ENCODE measurements at places on chromosomes 11 and 22.

GRCh38 chr11:31117038-31117437, 252.5 kb downstream of the DCDC1 start:
- H3K36me3 ChIP-seq: no peaks in the 10 kb centered on the region
- H3K27me3 ChIP-seq: no peaks in the 10 kb centered on the region
- H3K4me3 ChIP-seq: no peak overlapping the region
- DNase-seq: no peak

- H3K27me3 ChIP-seq: no peaks in the 10 kb centered on the region
- H3K4me3 ChIP-seq: no peak overlapping the region
Measured at GRCh38 chr11:61738776-61739175, 13.7 kb upstream of the MYRF start.

DNA sequence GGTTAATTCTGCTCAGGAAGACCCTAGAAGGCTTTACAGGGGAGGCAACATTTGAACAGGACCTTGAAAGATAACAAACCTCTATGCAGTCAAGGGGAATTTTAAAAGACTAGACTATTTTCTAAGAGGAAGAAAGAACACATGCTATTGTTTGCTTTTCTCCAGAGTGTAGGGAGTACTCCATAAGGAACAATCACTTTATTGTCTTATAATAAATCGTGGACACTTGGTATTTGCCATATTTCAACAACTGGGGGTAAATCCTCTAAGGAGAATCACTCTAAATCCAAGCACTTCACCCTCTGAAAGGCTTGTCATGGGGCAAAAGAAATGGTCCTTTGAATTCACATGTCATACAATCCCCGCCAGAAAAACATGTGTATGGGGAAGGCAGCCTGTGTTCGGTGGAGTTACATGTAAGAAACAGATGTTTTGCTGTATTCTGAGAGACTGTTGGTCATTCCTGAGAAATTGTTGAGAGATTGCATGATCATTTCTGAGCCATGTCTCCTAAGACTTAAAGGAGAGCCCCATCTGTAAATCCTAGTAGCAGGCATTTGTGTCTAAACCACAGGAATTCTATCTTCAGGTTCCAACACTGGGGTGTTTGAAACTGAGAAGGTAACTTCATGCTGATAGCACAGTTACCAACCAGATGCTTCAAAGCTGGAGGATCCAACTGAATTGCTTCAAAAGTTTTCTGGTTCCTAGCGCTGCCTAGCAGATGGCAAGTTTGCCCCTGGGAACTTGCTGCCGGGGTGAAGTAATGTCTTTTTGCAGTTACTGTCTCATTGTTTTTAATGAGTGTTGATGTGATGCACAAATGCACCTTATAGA, 66.8 kb downstream of the FZD4 start:
- no peak for DNase-seq
- no peaks in the 10 kb centered on the region for H3K36me3 ChIP-seq
- no peak overlapping the region for H3K4me3 ChIP-seq
- no peaks in the 10 kb centered on the region for H3K4me1 ChIP-seq
- no peak overlapping the region for H3K27ac ChIP-seq

GRCh38 chr11:47991894-47992293, 11.5 kb downstream of the PTPRJ start:
- no peaks in the 10 kb centered on the region for H3K27me3 ChIP-seq
- no peaks in the 10 kb centered on the region for H3K36me3 ChIP-seq
- peaks cover 31% of the 10 kb centered on the region for H3K4me1 ChIP-seq
- H3K4me3 ChIP-seq: no peak overlapping the region

DNA sequence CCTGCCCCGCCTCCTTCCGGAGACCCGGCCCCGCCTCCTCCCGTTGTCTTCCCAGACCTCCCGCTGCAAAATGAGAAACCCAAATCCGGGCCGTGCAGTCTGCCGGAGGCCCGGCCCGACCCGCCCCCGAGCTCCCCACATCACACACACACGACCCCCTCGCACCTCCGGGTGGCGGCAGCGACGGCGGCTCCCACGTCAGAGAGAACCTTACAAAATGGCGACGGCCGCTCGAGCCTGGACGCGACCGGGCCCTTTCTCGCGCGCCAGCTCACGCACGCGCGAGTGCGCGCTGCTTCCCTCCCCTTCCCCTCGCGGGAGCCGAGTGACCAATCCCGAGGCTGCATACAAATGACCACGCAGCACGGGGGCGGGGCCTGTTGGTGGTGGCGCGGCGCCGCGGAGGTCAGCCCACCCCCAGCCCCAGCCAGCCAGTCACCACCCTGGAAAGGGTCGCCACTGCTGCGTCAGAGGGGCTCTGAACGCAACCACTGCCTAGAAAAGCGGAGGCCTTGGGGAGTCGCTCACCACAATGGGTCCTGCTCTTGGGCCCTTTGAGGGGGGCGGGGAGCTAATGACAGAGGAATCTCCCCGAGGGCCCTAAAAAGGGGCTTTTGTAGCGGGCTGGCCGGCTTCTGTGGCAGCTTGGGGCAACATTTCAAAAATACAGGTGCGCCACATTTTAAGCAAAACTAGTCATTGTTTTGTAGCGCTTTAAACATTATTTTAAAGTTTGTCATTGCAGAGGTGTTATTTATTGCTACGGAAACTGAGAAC, at the start of gene RBM4B:
Gene RBM4B (minus strand): TSS at position 289 of the 777 bp plus-strand sequence. CDS start 808 bp downstream, outside the sequence.
- H3K4me1 ChIP-seq: peaks cover 51% of the 10 kb centered on the region
- H3K4me3 ChIP-seq: peak within 1 kb of the TSS; percentile 91
- H3K27me3 ChIP-seq: no peaks in the 10 kb centered on the region
- peak within 1 kb of the TSS; percentile 96 for H3K27ac ChIP-seq
- H3K36me3 ChIP-seq: no peaks in the 10 kb centered on the region

DNA sequence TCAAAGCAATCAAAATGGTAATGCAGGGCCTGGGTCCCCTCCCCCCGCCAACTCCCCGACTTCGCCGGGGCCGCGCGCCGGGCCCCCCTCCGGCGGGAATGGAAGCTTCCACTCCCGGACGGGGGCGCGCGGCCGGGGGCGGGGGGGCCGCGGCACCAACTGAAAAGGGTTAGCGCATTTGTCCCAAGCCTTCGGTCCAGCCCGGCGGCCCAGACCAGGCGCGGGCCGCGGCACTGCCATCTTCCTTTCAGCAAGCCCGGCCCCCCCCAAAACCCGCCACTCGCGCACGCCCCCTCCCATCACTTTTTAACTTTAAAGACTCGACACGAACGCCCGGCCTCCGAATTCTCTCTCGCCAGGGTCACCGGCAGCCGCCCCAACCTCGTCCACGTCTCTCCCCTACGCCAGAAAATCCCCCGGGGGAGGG, 2.8 kb downstream of the PHF21B start:
- peaks cover 41% of the 10 kb centered on the region for H3K4me1 ChIP-seq
- no peak overlapping the region for H3K4me3 ChIP-seq
- H3K27ac ChIP-seq: no peak overlapping the region

- DNase-seq: no peak
- no peaks in the 10 kb centered on the region for H3K27me3 ChIP-seq
- H3K36me3 ChIP-seq: no peaks in the 10 kb centered on the region
- H3K4me1 ChIP-seq: peaks cover 3% of the 10 kb centered on the region
- no peak overlapping the region for H3K4me3 ChIP-seq
- no peak overlapping the region for H3K27ac ChIP-seq
Measured at GRCh38 chr11:102407901-102408300, 44.7 kb downstream of the TMEM123 start.

- DNase-seq: no peak
- H3K4me1 ChIP-seq: no peaks in the 10 kb centered on the region
- no peaks in the 10 kb centered on the region for H3K27me3 ChIP-seq
- no peak overlapping the region for H3K4me3 ChIP-seq
- no peak overlapping the region for H3K27ac ChIP-seq
- H3K36me3 ChIP-seq: no peaks in the 10 kb centered on the region
Measured at GRCh38 chr11:88535916-88536547, 198.5 kb upstream of the CTSC start.

GRCh38 chr11:68803766-68804165, 38.0 kb downstream of the CPT1A start:
- no peaks in the 10 kb centered on the region for H3K27me3 ChIP-seq
- no peak for DNase-seq
- H3K4me1 ChIP-seq: no peaks in the 10 kb centered on the region
- H3K27ac ChIP-seq: no peak overlapping the region
- H3K4me3 ChIP-seq: no peak overlapping the region

- DNase-seq: no peak
- H3K27me3 ChIP-seq: no peaks in the 10 kb centered on the region
- no peak overlapping the region for H3K27ac ChIP-seq
- H3K4me1 ChIP-seq: peaks cover 21% of the 10 kb centered on the region
- H3K36me3 ChIP-seq: no peaks in the 10 kb centered on the region
- no peak overlapping the region for H3K4me3 ChIP-seq
Measured at GRCh38 chr22:28137036-28137435, 218.0 kb upstream of the PITPNB start.

DNA sequence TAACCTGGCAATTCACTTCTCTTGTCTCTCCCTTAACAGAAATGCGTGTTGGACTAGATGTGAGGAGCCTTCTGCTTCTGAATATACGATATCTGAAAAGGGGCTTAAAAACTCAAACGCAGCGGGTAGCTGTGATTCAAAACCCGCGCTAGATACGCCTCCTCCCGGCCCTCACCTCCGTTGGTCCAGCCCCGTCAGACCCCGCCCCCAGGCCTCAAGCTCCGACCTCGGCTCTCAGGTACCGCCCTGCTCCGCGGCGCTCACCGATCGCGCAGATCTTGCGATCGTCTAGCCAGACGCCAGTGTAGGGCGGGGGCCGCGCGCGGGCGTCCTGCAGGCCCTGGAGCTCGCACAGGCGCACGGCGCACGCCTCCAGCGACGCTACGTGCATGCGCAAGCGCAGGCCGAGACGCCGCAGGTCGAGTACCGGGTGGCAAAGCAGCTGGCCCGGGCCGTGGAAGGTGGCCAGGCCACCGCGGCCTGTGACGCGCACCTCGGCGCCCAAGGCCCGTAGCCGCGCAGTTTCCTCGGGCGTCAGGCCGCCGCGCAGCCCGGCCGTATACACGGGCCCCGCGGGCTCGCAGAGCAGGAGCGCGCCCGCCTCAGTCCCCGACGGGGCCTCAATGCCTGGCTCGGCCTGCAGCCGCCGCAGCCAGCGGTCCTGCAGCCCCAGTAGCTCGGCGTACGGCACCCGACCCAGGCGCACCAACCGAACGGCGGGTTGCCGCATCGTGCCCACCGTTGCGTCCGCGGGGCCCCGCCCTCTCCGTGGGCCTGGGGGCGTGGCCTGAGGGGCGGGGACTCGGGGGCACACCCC, at the start of gene LIPT2:
Gene LIPT2 (minus strand): TSS at position 751 of the 817 bp plus-strand sequence. CDS start 21 bp downstream, at position 730.
- H3K36me3 ChIP-seq: no peaks in the 10 kb centered on the region
- H3K4me3 ChIP-seq: peak within 1 kb of the TSS; percentile 79
- H3K4me1 ChIP-seq: peaks cover 14% of the 10 kb centered on the region
- peak; percentile 99 for DNase-seq
- H3K27ac ChIP-seq: peak within 1 kb of the TSS; percentile 99
- H3K27me3 ChIP-seq: no peaks in the 10 kb centered on the region
